Fibroblast of pulmonary artery (primary cell): ENCODE measurements at places on chromosomes 2 and 18.
A peak's percentile ranks its signal among the peaks of the same experiment; 100 is the strongest.

GRCh38 chr2:137838255-137839092 is 125.8 kb upstream of the HNMT start:
- peak; percentile 71 for DNase-seq

DNA sequence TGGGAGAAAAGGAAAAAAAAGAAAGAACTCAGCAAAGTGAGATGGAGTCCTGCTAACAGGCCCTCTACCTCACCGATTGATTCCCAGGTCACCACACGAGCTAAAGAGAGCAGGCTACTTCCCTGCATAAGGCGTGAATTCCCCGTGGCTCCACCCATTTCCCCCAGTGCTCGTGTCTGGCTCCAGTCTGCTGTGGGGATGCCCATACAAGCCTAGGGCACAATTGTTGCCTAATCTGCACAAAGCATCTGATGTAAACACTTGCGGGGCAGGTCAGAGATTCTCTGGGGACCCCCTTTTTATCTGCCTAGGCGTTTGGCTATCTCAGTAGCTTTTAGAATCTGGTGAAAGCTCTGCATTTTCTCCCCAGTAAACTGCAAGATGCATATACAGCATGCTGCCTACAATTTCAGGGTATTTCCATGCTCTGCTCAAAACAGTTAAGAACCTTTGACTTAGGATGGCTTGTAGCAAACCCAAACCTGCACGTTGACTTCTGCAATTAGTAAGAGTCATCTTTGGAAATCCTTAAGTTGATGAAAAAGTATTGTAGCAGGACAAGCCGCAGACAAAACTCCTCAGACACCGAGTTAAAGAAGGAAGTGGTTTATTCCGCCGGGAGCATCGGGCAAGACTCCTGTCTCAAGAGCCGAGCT is 34.8 kb downstream of the MYO3B start:
- DNase-seq = no peak

- peak; percentile 40 for DNase-seq
These were observed 50.8 kb upstream of the TMEM87B start for GRCh38 chr2:112004253-112004645.

DNA sequence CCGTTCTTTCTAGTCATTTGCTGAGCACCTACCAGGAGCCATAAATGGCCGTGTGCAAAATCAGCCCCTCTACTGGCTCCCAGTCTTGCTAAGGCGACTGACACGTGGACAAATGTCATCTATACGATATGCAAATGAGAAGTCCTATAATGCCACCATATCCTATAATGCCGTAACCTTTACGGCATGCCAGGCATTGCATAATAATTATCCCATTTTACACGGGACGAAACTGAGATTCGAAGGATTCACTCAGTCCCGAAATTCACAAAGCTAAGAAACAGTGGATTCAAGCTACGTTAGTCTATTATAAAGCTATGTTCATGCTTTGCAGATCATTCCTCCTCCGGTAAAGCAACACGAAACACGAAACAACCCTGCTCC is 34.1 kb upstream of the RNF149 start:
- no peak for DNase-seq

- no peak for DNase-seq
These were observed 793.0 kb upstream of the ACVR2A start for GRCh38 chr2:147051814-147052213.

GRCh38 chr2:13002536-13003331 is 286.0 kb downstream of the TRIB2 start:
- no peak for DNase-seq

DNA sequence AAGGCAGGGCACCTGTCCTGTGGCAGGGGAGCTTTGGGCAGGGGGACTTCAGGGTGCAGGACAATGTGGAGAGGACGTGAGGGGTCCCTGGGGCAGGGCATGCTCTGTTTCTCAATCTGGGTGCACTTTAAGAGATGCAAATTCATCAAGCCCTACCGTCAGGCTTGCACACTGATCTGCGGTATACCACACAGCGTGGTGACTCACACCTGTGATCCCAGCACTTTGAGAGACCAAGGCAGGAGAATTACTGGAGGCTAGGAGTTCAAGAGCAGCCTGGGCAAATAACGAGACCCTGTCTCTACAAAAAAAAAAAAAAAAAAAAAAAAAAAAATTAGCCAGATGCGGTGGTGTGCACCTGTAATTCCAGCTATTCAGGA is 10.2 kb upstream of the GPC1 start:
- DNase-seq = no peak

GRCh38 chr2:25165992-25166875 is 2.1 kb downstream of the POMC start:
- DNase-seq = no peak

GRCh38 chr2:67845621-67846369 is 217.0 kb downstream of the C1D start:
- no peak for DNase-seq

DNA sequence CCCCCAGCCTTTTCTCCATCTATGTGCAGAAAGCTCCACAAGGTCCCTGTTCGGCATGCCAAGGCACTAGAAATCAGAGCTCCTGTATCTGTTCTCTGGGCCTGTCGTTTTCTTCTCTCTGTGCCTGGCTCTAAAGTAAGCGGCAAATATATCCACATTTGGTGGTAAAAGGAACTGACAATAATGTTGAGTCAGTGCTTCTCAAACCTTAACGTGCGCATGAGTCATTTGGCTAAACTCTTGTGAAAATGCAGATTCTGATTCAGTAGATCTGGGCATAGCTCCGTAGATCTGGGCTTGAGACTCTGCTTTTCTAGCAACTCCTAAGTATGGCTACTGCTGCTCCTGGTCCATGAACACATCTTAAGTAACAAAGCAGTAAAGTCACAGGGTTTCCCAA is 16.5 kb upstream of the ACSL3 start:
- DNase-seq = peak; percentile 92

- no peak for DNase-seq
These were observed 20.2 kb upstream of the ST3GAL5 start for GRCh38 chr2:85909005-85909404.

- DNase-seq = no peak
These were observed 378.9 kb downstream of the NBAS start for GRCh38 chr2:15182275-15182674.

GRCh38 chr2:32182667-32183066 is 17.0 kb downstream of the SLC30A6 start:
- no peak for DNase-seq
